ENCODE measurements at places on chromosomes 5 and 9.

DNA sequence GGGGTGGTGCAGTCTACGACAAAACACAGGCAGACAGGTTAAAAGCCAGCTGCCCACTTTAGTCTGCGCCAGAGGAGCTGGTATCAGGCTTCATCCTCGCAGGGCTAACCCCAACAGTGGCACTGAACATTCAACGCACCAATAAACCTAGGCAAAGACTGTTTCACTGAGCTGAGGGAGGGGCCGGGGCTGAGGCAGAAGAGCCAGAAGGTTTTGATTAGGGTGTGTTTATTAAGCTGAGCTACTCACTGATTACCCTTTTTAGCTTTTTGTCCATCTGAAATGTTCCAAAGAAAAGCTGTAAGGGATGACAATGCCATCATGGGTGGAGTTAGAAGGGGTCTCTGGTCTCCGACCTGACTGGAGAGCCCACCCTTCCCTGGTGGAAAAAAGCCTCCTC lies 1.4 kb downstream of the ZMYND19 start:
- DNase-seq, result no peak

DNA sequence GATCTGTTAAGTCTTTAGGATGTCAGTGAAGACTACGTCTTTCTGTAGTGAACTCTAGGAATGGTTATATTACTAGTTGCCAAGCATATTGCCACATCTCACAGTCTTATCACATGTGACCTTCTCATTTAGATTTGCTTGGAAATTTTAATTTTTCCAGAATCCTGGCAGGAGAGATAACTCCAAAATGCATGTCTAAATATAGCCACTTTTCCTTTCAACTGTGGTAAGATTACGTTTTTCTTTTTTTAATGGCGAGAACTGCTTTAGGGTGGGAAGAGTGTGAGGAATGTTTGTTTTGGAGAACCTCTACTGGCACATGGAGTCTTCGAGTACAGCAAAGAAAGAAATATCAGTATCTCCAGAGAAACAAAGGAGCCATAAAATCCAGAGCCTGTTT lies 91.7 kb upstream of the ADAMTSL1 start:
- no peak for DNase-seq

DNA sequence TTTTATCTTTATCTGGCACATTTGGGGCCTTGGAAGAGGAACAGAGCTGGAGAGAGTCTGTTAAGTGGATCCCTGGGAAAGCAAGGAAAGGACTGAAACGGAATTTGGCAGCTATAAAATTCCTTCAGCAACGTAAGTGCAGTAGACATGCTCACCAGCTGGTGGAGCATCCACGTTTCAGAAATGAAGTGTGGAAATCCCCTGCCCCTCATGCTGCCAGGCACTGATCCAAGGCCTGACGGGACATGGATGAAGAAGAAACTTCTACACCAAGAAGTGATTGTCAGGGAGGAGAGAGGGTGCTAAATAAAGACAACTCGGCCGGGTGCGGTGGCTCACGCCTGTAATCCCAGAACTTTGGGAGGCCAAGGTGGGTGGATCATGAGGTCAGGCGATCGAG lies 209.3 kb downstream of the ROR2 start:
- DNase-seq, result no peak

DNA sequence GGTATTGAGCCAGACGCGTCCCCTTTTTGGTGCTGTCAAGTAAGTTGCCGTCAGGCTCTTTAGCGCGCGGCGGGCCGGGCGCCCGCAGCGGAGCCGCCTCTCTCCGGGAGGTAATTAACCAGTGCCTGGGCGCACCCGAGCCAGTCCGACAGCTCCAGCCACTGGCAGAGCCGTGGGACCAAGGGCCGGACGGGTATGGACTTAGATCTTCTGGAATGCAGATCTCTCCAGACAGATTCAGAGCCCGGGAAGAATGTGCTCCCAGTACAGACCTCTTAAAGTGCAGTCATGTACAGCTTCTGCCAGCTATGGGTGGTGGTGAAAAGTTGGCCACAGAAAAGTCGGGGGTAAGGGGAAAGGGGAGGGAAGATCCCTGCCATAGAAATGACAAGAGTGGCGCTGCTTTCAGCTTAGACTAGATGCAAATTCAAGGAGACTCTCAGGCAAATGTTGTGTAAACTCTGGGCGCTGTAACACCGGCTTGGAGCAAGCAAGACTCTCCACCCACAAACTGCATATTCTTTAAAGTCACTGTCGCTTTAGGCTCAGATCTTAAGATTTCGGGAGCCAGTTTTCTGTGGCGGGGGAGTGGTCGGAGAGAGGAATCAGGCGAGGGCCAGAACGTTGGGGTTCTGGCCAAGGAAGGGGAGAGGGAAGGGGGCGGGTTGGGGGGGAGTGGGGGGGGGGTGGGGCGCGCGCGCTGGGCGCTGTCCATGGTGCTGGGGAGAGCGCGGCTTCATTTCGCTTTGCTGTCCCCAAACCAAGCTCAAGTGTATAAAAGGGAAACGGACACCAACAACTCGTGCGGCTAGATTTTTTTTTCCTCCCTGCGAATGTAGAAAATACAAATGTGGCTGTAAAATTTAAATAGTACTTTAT lies 29.2 kb downstream of the NR2F1 start:
- no peak for DNase-seq

DNA sequence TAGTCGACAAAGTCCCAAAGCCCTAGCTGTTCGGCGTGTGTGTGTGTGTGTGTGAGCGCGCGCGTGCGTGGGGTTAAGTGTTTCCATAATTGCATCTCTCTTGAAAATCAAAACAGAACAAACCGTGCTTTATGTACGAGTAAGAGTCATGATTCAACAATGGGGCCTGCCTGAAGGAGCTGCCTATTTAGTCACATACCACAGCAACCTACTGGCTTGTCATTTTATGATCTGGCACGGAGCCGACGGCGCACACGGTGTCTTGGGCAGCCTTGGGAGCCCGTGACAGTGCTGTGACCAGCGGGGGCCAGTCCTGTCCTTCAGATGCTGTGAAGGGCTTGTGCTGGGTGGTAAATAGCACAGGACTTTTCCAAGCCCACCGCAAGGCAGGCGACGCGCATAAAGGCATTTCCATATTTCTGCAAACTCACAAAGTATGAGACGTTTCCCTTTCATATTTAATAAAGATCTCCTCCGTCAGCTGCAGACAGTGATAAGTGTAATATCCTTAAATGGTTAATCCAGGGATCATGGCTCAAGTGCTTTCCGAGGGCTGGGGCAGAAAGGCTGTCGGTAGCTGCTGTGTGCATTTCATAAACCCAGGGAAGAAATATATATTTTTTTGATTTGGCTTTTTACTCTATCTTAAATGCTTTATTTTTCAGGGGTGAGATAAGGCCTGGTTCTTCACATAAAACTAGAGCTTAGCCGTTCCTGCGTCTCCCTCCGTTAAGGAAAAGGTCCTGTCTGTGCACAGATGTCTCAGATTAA lies 270.2 kb upstream of the IRX1 start:
- peak; percentile 93 for DNase-seq

GRCh38 chr5:54756796-54757402 lies 228.5 kb downstream of the ESM1 start:
- DNase-seq, result no peak

- no peak for DNase-seq
These were observed 44.9 kb upstream of the SYNPO start for GRCh38 chr5:150595466-150596031.

Measured in NCI-H524 treated with DMSO at 0.1 percent for 48 hours (cell line).